ENCODE measurements at places on chromosomes 4 and X.

GRCh38 chrX:24498975-24499374 lies 33.9 kb downstream of the PDK3 start:
- H3K27ac ChIP-seq, result no peak overlapping the region
- H3K36me3 ChIP-seq, result no peaks in the 10 kb centered on the region
- H3K4me3 ChIP-seq, result no peak overlapping the region

DNA sequence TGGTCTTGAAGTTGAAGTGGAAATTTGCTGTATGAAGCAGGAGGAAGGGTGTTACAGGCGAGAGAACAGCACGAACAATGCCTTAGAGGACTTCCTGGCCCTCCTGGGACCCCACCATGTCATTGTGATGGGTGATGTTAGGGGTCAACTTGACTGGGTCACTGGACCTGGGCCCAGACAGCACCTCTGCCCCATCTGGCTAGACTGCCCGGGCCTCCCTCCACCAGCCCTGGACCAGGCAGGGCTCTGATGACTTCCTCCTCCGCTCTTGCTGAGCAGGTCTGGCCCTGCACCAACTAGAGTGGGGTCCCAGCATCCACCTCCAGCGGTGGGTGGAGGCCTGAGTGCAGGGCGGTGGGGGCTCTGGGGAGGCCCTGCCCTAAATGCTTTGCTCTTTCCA lies 48.9 kb upstream of the ADRA2C start:
- DNase-seq, result no peak
- no peaks in the 10 kb centered on the region for H3K36me3 ChIP-seq
- H3K4me3 ChIP-seq, result no peak overlapping the region

GRCh38 chr4:110663738-110664444 lies 41.0 kb upstream of the PITX2 start:
- H3K36me3 ChIP-seq, result no peaks in the 10 kb centered on the region
- peak overlapping the region; percentile 21 for H3K27ac ChIP-seq
- peaks cover 3% of the 10 kb centered on the region for H3K4me1 ChIP-seq
- no peak overlapping the region for H3K4me3 ChIP-seq
- DNase-seq, result peak; percentile 75

- H3K4me3 ChIP-seq, result no peak overlapping the region
- no peak overlapping the region for H3K27ac ChIP-seq
- no peak for DNase-seq
- H3K27me3 ChIP-seq, result no peaks in the 10 kb centered on the region
Observed at GRCh38 chrX:23525531-23525930, 141.8 kb upstream of the PRDX4 start.

- no peaks in the 10 kb centered on the region for H3K27me3 ChIP-seq
- DNase-seq, result peak; percentile 74
- no peaks in the 10 kb centered on the region for H3K36me3 ChIP-seq
- H3K4me1 ChIP-seq, result peaks cover 2% of the 10 kb centered on the region
- no peak overlapping the region for H3K4me3 ChIP-seq
Observed at GRCh38 chrX:134932528-134933217, 58.1 kb upstream of the SMIM10 start.

GRCh38 chr4:1002131-1002630 lies 9.0 kb upstream of the SLC26A1 start:
- H3K4me1 ChIP-seq, result peaks cover 4% of the 10 kb centered on the region
- no peak overlapping the region for H3K27ac ChIP-seq
- H3K4me3 ChIP-seq, result no peak overlapping the region
- H3K36me3 ChIP-seq, result no peaks in the 10 kb centered on the region
- DNase-seq, result no peak

DNA sequence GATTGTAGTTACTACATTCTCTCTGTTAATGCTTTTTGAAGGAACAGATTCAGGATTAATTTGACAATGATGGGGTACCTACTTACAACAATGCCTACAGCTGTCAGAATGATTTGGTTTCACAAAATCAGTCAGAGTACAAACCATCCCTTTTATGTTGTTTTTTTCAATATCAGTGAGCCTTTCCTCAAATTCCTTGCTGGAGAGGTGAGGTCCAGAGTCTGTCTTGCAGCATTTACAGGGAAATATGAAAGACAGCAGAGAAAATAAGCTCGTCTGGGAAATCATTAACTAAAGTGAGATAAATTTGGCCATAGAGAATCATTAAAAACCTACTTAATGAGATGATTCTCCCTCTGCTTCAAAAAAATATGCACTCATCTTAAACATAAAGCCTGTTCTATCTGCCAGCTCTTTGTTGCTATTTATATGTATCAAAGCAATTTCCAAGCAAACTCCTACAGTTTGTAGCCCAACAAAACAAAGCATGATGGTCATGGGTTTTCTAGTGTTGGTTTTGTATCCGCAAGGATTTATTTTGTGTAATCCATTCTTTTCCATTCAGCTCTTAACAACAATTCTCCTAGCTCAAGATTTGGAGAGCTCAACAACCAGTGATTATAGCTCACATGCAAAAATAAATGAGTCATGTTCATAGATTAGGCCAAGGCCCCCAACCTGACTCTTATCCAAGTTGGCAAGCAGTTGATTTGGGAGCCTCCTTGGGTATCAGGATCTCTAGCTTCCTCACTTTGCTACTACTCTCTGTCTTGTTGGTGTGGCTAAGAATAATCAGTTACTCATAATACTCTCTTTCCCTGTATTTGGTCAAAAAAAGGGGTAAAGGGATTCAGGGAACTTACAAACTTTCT lies 222.6 kb downstream of the ENOX2 start:
- H3K27me3 ChIP-seq, result no peaks in the 10 kb centered on the region
- no peak overlapping the region for H3K27ac ChIP-seq

- no peak overlapping the region for H3K4me3 ChIP-seq
- no peak overlapping the region for H3K27ac ChIP-seq
- peak; percentile 22 for DNase-seq
- peaks cover 6% of the 10 kb centered on the region for H3K36me3 ChIP-seq
Observed at GRCh38 chrX:101619364-101619763, 1.6 kb upstream of the ARMCX6 start.

- peaks cover 14% of the 10 kb centered on the region for H3K36me3 ChIP-seq
- DNase-seq, result no peak
- no peak overlapping the region for H3K27ac ChIP-seq
- no peaks in the 10 kb centered on the region for H3K27me3 ChIP-seq
- H3K4me1 ChIP-seq, result peaks cover under 1% of the 10 kb centered on the region
- H3K4me3 ChIP-seq, result no peak overlapping the region
Observed at GRCh38 chr4:185352741-185353140, 43.0 kb downstream of the LRP2BP start.

DNA sequence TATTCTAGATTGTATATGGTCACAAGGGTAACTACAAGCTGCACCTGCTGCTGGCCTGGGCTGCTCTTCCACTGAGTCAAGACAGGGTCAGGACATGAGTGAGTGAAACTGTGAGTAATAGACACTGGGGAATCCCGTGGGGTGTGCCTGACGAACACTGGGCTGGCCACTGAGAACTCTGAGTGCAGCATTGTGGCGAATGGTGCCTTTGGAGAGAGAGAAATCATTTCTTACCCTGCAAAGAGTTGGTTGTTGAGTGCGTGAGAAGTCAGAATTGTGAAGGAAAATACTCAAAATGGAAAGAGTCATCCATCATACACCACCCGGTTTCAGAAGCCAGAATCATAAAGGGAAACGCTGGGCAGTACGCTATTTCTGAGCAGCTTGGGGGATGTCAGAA lies 43.1 kb upstream of the LSM6 start:
- no peaks in the 10 kb centered on the region for H3K4me1 ChIP-seq
- no peak for DNase-seq
- no peaks in the 10 kb centered on the region for H3K36me3 ChIP-seq
- no peak overlapping the region for H3K27ac ChIP-seq

GRCh38 chr4:54089875-54090274 lies 10.1 kb upstream of the GSX2 start:
- no peak for DNase-seq
- no peaks in the 10 kb centered on the region for H3K27me3 ChIP-seq
- no peak overlapping the region for H3K4me3 ChIP-seq
- peaks cover 2% of the 10 kb centered on the region for H3K4me1 ChIP-seq
- no peaks in the 10 kb centered on the region for H3K36me3 ChIP-seq

DNA sequence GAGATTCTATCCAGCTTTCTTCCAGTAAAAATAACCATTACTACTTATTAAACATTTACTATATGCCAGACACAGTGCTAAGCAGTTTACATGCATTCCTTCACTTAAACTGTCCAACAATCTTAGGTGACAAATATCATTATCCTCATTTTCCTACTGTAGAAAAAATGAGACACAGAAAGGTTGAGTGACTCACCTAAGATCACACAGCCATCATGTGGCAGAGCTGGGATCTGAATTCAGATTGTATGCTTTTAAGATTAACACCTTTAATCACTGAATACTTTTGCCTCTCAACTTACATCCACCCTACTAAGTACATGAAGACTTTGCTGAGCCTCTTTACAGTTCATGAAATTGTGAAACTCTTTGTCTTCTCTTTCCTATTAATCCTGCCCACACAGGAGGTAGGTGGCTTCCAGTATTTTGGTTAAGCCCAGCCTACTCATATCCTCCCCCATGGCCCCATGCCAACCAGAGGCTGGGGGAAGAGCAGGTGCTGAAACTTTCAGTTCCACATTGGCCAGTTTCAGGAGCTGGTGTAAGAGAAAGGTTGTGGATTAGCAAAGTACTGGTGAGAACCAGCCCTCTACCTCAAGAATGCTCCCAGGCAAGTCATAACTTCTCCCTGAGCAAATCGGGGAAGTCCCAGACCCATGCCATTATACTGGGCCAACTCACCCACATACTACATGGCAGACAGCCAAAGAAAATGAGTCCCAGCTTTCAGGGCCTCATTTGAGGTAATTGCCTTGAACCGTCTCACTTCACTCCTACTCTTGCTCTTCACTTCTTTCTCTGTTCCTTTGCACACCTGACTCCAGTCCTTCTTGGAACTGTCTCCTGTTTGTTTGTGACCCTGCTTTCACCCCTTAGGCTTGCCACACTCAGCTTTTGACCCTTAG lies 211.1 kb downstream of the GUCY2F start:
- H3K27me3 ChIP-seq, result no peaks in the 10 kb centered on the region
- no peak overlapping the region for H3K27ac ChIP-seq
- no peak for DNase-seq
- H3K36me3 ChIP-seq, result no peaks in the 10 kb centered on the region
- H3K4me1 ChIP-seq, result no peaks in the 10 kb centered on the region

DNA sequence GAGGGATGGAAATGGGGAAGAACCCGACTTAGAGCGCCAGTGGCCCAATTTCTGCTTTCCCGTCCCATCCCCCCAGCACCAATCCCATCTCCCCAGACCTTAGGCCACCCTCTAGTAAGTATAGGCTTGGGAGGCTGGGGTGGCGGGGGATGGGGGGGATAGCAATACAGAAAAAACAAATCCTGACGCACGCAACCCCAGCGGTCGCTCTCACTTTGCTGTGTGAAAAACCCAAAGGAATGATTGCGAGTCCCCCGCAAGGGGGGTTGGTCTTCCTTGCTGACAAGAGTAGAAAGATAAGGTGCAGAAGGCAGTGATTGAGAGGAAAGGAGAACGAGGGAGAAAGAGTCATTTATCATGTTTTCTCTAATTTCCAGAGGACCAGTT lies 863 bp downstream of the CPE start:
- no peaks in the 10 kb centered on the region for H3K4me1 ChIP-seq
- DNase-seq, result no peak
- peaks cover 2% of the 10 kb centered on the region for H3K27me3 ChIP-seq

DNA sequence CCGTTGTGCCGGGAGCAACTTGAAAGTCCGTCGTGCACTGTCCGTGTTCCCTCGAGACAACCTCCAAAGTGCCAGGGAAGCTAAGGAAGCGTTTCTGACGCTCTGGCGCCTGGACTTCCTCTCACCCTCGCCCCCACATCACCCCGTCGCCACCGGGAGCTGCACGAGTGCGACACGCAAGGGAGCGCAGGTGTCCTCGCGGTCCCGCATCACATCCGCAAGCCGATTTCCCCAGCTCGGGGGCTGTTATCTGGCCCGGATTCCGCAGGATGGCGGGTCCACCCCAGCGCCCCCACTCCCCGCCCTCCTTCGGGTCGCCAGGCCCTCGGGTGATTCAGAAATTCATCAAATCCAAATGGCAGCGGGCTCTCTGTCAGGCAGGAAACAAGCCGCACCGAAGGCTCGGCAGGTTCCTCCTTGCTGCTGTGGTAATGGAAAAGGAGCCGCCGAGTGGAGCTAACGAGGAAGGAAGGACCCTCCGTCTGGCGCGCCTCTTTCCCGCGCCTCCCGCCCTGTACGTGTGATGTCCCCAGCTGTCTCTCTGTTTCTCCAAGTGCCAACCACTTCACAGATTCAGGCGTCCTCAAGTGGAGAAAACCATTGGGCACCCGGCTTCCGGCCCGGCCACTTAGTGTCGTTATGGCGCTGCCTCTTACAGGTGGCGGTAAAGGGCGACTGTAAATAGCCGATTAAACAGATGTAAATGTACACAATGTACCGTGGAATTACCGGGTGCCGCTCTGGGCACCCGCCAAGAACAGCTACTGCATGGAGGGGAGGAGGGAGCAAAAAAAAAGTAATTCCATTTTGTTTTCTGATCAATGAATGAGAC lies 921 bp upstream of the SETD7 start:
- H3K4me3 ChIP-seq, result peak overlapping the region; percentile 64
- peaks cover 8% of the 10 kb centered on the region for H3K4me1 ChIP-seq
- H3K27ac ChIP-seq, result peak overlapping the region; percentile 90

DNA sequence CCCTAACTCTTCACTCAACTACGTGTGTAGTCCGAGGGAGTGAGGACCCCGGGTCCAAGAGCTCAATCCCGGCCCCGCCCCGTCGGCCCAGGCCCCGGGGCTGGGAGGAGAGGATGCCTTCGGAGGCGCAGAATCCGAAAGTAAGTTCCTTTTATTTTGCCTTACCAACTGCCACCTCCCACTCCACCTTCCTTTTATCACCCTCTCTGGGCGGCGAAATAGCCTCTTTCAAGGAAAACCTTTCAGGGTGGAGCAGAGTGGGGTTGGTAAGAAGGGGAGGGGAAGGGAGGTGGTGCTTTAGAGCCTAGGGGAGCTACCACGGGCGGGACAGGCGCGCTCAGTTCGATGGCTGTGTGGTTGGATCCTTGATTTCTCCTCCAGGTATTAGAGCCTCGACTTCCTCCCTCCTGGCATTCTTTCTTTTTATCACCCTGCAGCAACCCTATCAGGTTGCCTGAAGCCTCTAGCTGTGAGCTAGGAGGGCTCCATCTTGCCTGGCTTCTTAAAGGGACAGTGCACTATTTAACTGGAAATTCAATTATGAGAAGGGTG lies 191.2 kb downstream of the RRAGB start:
- peak overlapping the region; percentile 76 for H3K4me3 ChIP-seq
- DNase-seq, result no peak
- H3K27ac ChIP-seq, result no peak overlapping the region
- no peaks in the 10 kb centered on the region for H3K36me3 ChIP-seq

DNA sequence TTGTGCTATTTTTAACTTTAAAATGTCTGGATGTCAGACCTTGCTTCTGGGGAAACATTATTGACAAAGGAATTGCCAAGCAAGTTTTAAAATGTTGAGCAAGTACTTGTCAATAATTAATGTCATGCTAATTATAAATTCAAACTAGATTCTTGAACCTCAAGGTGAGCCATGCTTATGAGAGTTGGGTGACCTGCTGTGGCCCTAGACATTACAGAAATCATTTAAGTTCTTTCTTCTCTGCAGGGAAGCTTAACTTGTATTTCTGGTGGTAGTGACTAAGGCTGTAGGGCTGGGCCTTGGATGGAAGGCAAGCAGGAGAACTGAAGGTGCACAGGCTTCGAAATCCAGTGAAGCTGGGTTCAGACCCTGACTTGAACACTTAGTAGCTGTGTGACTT lies 14.8 kb upstream of the UCHL1 start:
- H3K27ac ChIP-seq, result no peak overlapping the region
- DNase-seq, result no peak
- H3K36me3 ChIP-seq, result no peaks in the 10 kb centered on the region
- H3K27me3 ChIP-seq, result peaks cover 8% of the 10 kb centered on the region

- no peaks in the 10 kb centered on the region for H3K36me3 ChIP-seq
- peaks cover 4% of the 10 kb centered on the region for H3K4me1 ChIP-seq
Observed at GRCh38 chrX:68420559-68420958, 12.7 kb downstream of the OPHN1 start.

GRCh38 chr4:56410247-56411062 lies 23.2 kb upstream of the AASDH start:
- peak overlapping the region; percentile 60 for H3K27ac ChIP-seq
- peaks cover 2% of the 10 kb centered on the region for H3K4me1 ChIP-seq
- peak; percentile 98 for DNase-seq
- peaks cover 2% of the 10 kb centered on the region for H3K36me3 ChIP-seq

Measured in IMR-90 (cell line).